A549 treated with RU486 at 1 μM for 4 hours (cell line): ENCODE measurements at places on chromosomes 16 and 17. TPM values are rescaled to one million over a fixed set of nuclear protein-coding genes. Genes with fewer than 3 reads are reported as not detected.

Gene SLC35G6
- total RNA-seq, result not detected in 5 replicates

Gene KIF22
- 82.7 to 99.4 TPM (median 93.4 TPM) in 5 replicates for total RNA-seq

Gene CD79B
- total RNA-seq, result 0.16 TPM in 1 of 5 replicates, not detected in the others

Gene MYL11
- total RNA-seq, result 0.69 to 1.1 TPM in 2 of 5 replicates, not detected in the others

Gene MILR1
- 1.0 to 2.1 TPM (median 1.6 TPM) in 5 replicates for total RNA-seq

Gene TMED6
- total RNA-seq, result not detected in 5 replicates

Gene CES3
- total RNA-seq, result 1.5 to 2.2 TPM (median 1.9 TPM) in 5 replicates

Gene KRT24
- total RNA-seq, result not detected in 5 replicates

Gene KRTAP16-1
- not detected in 5 replicates for total RNA-seq

Gene TNP2
- total RNA-seq, result not detected in 5 replicates

Gene FAM117A
- total RNA-seq, result 0.60 to 1.1 TPM (median 0.89 TPM) in 5 replicates

Gene HAP1
- total RNA-seq, result 0.69 to 2.9 TPM (median 1.5 TPM) in 5 replicates

Gene CCDC200
- not detected in 5 replicates for total RNA-seq

Gene HS3ST3A1
- 0.31 TPM in 1 of 5 replicates, not detected in the others for total RNA-seq

Gene GPR139
- total RNA-seq, result not detected in 5 replicates

Gene KRT12
- total RNA-seq, result not detected in 5 replicates

Gene ABCC11
- 0.11 to 0.20 TPM (median 0.18 TPM) in 4 of 5 replicates, not detected in the other for total RNA-seq

Gene CD300A
- 0.10 TPM in 1 of 5 replicates, not detected in the others for total RNA-seq

Gene GNG13
- not detected in 5 replicates for total RNA-seq

Gene TMEM106A
- total RNA-seq, result 0.49 to 2.3 TPM (median 1.2 TPM) in 5 replicates

Gene CHTF18
- 13.7 to 28.0 TPM (median 26.4 TPM) in 5 replicates for total RNA-seq

Gene CD300C
- 0.08 to 0.22 TPM (median 0.16 TPM) in 5 replicates for total RNA-seq

Gene RNF166
- 11.2 to 21.8 TPM (median 17.7 TPM) in 5 replicates for total RNA-seq

Gene TPPP3
- total RNA-seq, result 7.5 to 14.0 TPM (median 12.4 TPM) in 5 replicates
